HCEC 1CT (cell line): ENCODE measurements at places on chromosomes 12 and 14.

DNA sequence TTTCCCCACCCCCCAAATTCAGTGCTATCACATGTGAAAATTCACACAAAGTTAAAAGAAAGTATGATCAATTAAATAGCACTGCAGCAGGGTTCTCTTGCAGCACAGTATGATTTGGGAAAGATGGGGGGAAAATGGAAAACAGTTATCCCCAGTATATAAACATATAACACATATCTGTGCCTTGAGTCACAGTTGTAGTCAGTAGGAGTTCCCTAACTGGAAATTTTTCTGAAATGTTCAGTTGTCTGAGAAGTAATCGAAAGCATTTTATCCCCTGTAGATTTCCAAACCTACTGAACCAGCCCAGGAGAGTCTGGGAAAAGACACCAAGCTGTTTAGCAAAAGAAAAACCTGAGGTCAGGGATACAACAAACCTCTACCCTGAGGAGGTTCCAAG lies 47.0 kb downstream of the C12orf50 start:
- peak; percentile 47 for DNase-seq

GRCh38 chr14:71524320-71524982 lies 407.8 kb upstream of the RGS6 start:
- DNase-seq, result no peak

- no peak for DNase-seq
Measured at GRCh38 chr12:66242311-66242710, 53.3 kb downstream of the IRAK3 start.

DNA sequence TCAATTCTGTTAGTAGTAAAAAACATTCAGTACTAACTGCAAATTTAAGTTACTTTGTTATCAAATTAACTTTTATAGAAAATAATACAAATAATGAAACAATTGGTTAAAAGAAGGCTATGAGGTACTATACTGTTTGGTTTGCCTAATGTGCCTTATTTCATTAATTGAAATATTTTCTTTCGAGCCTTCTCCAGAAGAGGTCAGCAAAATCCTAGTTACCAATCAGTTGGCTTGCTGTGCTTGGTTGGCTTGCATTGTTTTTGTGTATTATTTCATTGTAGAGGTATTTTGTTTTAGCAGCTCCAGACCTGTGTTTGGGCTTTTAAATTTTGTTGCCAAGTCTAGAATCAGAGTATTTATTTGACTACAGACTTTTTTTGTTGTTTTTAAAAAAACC lies 68.5 kb downstream of the AEBP2 start:
- peak; percentile 15 for DNase-seq

DNA sequence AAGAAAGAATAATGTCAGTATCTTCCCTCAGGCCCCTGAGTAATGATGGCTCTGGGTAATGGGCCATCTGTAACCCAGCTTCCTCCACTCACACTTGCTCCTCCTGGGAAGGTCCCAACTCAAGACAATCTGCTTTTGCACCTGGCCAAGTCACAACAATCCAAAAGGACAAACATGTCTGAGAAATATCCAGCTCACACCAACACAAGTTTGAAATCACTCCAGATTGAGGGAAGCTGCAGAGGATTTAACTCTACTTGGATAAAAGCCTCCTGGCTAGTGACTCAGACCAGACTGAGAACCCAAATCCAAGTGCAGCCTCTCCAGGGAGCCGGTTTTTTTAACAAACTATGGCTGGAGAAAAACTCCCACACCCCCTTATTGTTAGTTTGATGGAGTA lies 34.2 kb downstream of the RTRAF start:
- peak; percentile 78 for DNase-seq

GRCh38 chr12:88575361-88575970 lies 4.8 kb downstream of the KITLG start:
- DNase-seq, result peak; percentile 30

GRCh38 chr14:78758333-78758732 lies 588.2 kb downstream of the NRXN3 start:
- peak; percentile 55 for DNase-seq

DNA sequence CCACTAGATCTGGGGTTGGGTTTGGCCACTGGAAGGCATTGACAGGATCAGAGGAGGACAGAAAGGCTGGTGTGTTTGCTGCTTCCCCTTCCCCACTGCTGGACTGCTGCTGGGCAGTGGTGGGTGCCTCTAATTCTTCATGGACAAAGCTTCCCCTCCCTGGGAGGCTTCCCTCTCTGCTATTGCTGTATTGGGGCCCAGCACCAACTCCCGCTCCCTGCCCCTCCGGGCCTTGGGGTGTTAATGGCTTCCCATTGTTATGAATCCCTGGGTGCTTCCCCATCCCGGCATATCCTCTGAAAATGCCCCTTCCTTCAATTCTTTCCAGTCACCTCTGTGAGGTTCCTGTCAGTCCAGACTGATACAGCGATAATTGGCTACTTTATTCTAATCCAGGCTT lies 310.2 kb downstream of the GLT1D1 start:
- no peak for DNase-seq

DNA sequence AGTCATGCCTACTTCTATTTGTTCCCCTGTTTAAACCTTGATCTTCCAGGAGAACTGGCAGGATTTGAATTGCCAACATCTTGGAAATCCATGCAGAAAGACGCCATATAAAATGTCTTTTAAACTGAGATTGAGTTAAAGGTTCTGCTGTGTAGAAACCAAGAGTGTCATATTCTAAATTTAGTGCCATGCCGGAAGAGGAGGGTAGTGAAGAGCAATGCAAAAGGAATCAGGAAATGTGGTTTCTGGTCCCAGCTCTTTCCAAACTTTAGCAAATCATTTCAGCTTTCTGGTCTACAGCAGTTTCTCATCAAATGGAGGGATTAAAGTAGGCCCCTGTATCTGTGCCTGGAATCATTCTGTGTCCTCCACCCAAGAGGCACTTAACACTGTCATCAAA lies 85.7 kb downstream of the BTG1 start:
- DNase-seq, result peak; percentile 90

DNA sequence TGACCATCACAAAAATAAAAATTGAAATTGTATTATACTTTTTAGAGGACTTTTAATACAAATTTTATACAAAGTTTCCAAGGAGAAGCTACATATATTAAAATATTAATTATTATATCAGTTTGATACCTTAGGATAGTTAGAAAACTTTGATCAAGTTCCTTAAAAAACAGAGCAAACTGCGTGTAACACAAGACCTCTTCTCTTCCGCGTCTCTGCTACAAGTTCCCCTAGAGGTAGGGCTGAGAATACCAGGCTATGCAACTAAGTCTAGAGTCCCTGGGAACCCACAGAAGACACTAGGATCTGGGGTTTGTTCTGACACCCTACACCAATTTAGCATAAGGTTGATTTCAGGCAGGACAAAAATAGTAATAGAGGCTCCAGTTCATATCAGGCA lies 319.0 kb downstream of the FOXG1 start:
- peak; percentile 32 for DNase-seq

GRCh38 chr14:63727231-63727735 lies 582 bp downstream of the SGPP1 start:
- DNase-seq, result peak; percentile 47

- DNase-seq, result no peak
Measured at GRCh38 chr12:102757882-102758226, 159.2 kb downstream of the PAH start.

- no peak for DNase-seq
Measured at GRCh38 chr14:71595441-71595840, 336.8 kb upstream of the RGS6 start.

DNA sequence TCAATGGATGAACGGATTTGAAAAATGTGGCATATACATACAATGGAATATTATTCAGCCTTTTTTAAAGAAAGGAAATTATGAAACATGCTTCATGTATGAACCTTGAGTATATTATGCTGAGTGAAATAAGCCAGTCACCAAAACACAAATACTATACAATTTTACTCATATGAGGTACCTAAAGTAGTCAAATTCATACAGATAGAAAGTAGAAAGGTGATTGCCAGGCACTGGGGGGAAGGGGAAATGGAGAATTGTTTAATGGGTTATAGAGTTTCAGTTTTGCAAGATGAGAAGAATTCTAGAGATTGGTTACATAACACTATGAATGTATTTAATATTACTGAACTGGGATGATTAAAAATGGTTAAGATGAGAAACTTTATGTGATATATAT lies 171.4 kb downstream of the TMTC3 start:
- no peak for DNase-seq

DNA sequence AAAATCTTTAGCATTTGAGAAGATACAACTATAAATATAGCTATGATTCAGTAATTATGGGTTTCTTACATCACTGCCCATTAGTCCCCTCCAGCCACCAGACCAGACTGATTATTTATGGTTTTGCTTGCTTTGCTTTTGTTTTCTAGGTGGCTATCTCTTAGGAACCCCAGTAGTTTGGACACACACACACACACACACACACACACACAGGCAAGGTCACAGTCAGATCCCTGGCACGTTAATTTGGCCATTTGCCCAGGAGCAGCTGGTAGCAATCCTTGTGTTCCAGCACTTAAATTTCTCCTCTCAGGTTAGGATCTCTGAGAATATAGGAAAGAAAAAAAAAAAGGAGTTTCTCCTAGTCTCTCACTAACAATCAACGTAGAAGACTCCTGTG lies 90.2 kb upstream of the RESF1 start:
- DNase-seq, result peak; percentile 3

DNA sequence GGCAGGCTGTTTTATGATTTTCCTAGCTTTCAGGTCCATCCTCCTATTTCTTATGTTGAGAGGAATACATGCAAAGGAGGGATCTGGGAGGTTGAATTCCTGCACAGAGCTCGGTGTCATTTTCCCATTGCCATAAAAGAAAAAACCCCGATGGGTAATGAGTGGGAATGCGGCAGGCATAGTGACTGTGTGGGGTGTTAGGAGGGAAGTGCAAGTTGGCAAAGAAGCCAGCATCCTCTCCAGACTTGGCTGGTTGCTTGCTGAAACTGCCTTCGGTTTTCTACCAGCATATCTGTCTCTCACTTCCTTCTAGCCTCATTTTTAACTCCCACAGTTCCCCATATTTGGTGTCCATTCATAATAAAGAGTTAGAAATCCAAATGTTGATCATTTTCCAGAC lies 1046.1 kb downstream of the SLC6A15 start:
- no peak for DNase-seq

DNA sequence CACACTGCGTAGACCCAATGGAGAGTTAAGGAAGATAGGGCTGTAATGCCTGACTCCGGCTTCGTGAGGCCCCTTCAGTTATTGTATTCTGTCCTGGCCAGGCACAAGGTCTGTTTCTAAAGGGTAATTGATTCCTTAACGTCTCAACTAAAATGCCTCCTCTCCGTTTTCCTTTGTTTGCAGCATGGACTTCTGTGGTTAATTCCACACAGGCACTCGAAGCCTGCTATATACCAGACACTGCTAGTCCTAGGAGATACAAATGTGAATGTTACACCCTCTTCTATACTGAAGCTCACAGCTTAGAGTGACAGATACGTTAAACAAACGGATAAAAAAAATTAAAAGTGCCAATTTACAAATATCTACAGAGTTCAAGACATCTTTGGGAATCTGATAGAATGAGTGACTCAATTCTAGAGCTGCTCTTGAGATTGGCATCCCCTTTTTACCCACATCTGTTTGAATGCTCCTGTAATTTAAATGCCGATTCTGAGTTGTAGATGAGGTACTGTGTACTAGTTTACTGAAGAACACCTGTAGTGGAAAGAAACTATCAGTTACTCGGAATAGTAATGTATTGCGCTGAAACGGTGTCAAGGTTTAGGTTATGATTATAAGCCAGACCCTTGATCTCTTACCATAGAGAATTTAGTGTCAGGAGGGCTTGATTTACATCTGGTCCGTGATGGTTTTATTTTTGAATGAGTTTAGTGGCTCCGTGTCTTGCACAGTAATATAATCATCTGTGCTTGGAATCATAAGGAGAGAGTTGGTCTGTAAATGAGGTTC lies 784 bp downstream of the PSMA6 start:
- DNase-seq, result no peak

GRCh38 chr14:61300754-61301153 lies 19.6 kb upstream of the TMEM30B start:
- no peak for DNase-seq

DNA sequence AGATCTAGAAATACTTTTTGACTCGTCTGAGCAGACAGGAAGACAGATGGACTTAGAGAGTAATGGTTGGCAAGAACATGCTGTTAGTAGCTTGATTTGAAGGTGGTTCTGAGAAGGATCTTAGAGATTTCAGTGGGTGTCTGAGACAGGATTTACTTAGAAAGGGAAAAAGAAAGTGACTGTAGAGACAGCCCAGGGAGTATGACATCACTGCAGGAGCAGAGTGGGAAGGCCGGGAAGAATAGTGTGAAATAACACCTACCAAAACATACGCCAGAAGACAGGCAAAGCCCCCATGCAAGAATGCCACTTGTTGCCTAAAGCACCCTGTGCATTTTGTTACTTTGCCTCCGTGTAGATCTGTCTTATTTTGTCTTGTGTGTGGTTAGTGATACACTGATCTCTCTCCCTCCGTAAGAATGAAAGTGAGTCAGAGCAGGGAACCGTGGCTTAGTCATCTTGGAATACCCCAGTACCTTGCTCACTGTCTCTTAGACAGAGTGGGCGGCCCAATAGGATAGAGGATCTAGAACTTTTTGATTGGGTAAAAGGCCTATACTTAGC lies 161.3 kb upstream of the IFNG-AS1 start:
- DNase-seq, result peak; percentile 94

GRCh38 chr12:119463211-119463926 lies 128.8 kb downstream of the CCDC60 start:
- no peak for DNase-seq

DNA sequence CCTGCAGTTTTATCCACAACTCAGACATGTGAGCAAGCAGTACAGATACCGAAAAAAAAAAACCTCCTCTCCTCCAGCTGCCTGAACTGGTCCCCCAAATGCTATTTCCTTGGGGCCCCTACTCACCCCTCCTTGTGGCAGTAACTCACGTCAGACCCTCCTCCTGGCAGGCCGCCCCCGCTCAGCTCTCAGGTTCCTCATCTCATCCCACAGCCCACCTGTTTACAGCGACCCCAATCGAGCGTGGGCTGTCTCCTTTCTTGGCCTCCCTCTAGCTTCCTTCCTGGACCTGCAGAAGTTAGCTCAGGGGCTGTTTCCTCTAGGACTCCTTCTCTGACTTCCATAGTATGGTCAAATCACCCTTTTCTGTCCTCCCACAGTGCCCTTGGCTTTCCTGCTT lies 455.3 kb downstream of the BCL11B start:
- no peak for DNase-seq

GRCh38 chr14:54208751-54209150 lies 188.1 kb upstream of the CDKN3 start:
- no peak for DNase-seq

DNA sequence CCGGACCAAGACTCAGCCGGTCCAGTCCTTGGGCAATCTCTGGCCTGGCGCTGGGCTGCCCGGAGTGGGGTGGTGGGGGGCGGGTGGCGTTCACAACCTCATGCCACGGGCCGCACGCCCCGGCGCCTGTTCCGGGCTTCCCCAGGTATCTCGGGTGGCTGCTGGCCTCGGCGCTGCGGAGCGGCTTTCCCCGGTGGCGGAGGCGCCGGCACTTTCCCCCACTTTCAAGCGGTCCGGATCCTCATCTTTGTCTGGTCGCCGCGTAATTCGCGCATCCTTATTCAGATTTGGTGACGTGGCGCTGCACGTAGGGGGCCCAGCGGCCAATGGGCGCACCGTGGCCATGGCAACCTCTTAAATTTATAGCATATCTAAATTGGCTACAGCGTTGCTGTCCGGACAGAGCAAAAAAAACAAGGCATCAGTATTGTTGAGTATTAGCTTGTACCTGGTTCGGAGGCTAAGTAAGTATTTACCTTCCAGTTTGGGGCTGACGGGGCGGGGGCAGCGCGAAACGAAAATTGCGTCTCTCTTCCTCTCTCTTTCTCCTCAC lies at the start of gene LHX5:
Gene LHX5, minus strand, starts transcription at position 253 of the 553 bp plus-strand sequence. CDS start 373 bp downstream, outside the sequence.
- no peak for DNase-seq

GRCh38 chr14:95413289-95414215 lies 93.8 kb upstream of the CLMN start:
- no peak for DNase-seq
